Activated CD4-positive, alpha-beta T cell treated with anti-CD3 and anti-CD28 coated beads, Interleukin-2, amount 50 U/mL, for 48 hours (primary cell): ENCODE measurements at places on chromosomes 4 and X.
A peak's percentile ranks its signal among the peaks of the same experiment; 100 is the strongest.

- DNase-seq, result no peak
Observed at GRCh38 chr4:5554376-5554775, 154.0 kb downstream of the EVC2 start.

GRCh38 chr4:75800972-75801371 lies 76.6 kb downstream of the USO1 start:
- DNase-seq, result no peak

DNA sequence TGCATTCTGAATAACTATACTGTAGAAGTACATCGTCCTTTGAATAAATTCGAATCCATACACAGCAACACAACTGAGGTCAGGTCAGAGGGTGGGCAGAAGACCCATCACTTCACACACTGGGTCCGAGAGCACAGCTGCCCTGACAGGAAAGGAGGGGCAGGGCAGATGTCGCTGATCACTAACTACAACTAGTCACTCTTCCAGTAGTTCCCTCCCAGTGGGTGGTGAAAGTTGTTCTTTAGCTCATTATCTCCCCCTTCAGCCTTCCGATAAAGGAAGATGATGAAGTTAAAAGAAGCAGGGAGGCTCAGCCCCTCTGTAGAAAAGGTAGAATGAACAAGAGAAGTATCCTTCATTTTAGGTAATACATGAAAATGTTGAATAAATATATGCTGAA lies 278.9 kb downstream of the INPP4B start:
- peak; percentile 58 for DNase-seq

GRCh38 chr4:18961879-18962278 lies 940.3 kb upstream of the LCORL start:
- DNase-seq, result no peak

GRCh38 chr4:62656006-62656405 lies 1455.9 kb downstream of the ADGRL3 start:
- DNase-seq, result no peak

DNA sequence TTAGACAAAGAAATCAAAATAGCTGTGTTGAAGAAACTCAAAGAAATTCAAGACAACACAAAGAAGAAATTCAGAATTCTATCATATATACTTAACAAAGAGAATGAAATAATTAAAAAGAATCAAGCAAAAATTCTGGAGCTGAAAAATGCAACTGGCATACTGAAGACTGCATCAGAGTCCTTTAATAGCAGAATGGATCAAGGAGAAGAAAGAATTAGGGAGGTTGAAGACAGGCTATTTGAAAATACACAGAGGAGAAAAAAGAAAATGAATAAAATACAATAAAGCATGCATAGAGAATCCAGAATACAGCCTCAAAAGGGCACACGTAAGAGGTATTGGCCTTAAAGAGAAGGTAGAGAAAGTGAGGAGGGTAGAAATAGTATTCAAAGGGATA lies 179.5 kb upstream of the SPIN4 start:
- no peak for DNase-seq

DNA sequence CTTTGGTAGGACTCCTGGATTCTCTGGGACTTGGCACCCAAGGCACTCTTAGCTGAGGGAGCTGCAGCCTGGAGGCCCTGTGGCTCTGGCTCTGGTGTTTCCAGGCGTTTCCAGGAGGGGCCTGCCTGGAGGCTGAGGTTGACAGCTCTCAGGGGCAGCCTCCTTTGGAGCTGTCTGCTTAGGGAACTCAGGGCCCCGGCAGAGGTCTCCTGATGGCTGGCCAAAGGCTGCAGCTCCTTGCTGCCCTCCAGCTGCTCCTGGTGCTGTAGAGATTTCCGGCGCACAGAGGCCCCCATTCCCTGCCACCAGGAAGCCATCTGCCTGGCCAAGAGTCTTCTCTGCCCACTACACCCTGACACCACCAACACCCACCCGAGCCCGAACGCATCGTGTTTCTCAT lies 25.3 kb upstream of the ARHGEF38 start:
- DNase-seq, result no peak

- DNase-seq, result no peak
Observed at GRCh38 chrX:78283511-78283910, 43.9 kb downstream of the CYSLTR1 start.

DNA sequence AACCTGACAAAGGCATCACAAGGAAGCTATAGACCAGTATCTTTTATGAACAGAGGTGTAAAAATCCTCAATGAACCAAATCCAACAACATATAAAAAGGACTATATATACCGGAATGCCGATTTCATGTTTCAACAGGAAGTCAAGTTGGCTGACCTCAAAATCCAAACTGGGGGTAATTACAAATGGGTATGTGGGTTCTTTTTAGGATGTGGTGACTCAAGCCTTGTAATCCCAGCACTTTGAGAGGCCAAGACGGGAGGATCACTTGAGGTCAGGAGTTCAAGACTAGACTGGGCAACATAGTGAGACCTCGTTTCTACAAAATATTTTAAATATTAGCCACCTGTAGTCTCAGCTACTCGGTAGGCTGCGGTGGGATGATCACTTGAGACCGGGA lies 10.4 kb downstream of the PRSS48 start:
- no peak for DNase-seq

GRCh38 chrX:112867570-112867969 lies 26.9 kb upstream of the AMOT start:
- DNase-seq, result no peak
